ENCODE measurements at places on chromosomes 5 and 9.

DNA sequence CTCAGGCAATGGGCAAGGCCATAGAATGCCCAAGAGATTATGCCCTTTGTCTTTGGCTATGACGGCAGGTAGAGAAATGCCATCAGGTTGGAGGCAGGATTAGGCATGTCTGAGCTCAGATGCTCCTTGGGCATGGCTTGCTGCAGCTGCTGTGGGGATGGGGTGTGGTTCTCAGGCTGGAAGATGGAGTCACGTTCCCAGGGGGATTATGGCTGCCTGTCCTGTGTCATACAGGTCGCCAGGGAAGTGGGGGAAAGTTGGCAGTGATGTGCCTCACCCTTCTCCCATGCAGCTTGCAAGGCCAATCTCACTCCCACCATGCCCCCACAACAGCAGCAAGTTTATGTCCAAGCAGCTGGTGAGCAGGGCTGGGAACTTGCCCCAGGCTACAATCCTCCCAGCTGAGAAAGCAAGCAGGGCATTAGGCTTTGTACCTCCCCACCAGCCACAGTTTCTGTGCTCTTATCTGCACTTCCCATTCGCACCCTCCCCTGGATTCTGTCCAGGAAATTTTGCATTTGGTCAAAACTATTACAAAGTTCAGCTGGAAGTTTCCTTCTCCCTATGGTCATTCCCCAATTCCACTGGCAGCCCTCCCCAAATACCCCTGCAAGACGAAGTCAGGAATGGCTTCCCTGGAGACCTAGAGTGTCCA lies 1788.0 kb upstream of the NUDT12 start:
- DNase-seq, result no peak

- no peak for DNase-seq
Observed at GRCh38 chr5:56148453-56148971, 84.6 kb downstream of the ANKRD55 start.

DNA sequence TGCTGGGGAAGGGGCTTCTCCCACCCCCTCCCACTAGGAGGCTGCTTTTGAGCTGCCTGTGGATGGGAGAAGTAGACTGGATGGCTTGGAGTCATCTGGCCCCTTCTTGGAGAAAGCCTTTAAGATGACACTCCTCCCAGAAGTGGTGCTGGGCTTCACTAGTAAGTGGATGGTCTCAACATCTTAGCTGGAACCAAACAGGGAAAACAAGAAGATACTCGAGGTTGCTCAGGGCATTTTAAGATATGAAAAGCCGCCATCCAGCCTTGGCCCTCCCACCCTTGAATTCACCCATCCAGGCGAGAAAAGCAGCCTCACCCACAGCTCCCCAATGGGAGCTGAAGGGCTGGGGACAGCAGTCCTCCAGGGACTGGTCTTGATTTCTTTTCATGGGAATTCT lies 7.8 kb upstream of the SMIM32 start:
- DNase-seq, result no peak

DNA sequence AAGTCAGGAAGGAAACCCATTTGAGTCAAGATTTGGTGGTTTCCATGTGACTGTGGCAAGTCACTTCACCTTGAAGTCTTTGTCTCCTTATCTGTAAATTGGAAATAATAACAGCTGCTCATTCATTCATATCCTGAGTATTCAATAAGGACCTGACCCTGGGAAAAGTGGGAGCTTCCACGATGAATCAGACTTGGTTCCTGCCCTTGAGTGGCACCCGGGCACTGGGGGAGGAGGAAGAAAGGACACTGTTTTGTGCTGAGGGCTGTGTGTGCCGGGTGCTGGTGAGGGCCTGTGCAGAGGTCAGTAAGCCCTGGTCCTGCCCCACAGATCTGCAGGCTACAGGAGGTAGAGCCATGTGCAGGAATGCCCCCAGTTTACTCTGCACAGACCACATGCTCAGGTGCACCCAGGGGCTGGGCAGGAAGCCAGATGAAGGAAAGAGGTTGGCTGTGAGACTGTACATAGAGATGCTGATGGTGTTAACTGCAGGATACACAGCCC lies 6.8 kb downstream of the NDST1 start:
- no peak for DNase-seq

GRCh38 chr9:109875495-109876129 lies 95.6 kb downstream of the PALM2AKAP2 start:
- no peak for DNase-seq

GRCh38 chr5:122755783-122756182 lies 19.1 kb upstream of the SNX2 start:
- DNase-seq, result no peak

DNA sequence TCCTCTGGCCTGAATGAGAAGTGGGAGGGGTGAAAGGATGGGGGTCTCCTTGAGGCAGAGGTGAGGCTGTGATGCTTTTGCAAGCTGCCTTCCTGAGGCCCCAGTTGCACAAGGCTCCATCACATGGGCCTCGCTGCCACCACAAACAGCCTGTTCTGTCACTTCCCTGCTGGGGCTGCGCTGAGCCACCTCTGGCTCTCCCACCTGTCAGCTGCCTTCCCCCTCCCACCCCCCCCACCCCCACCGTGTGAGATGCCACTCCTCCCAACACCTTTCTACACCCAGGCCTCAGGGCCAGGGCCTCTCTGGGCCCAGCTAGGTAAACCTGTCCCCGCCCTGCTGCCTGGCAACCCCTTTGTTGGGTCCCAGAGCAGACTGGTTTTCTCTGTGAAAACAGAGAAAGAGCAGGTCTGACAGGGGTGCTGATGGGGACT lies 4.5 kb upstream of the PDLIM4 start:
- DNase-seq, result no peak

- DNase-seq, result no peak
Observed at GRCh38 chr5:151591144-151591819, at the start of gene FAT2. TSS of gene FAT2 (minus strand) at chr5:151591331. CDS start at chr5:151568931, 22,400 bp downstream.

- DNase-seq, result no peak
Observed at GRCh38 chr9:73995836-73996235, 501.3 kb upstream of the RORB start.

Data from germinal center (tissue), 1 donor.